HS-5 (cell line): ENCODE measurements at places on chromosomes 12 and 14.

GRCh38 chr14:102056694-102057442 lies 30.0 kb downstream of the HSP90AA1 start:
- DNase-seq, result no peak

DNA sequence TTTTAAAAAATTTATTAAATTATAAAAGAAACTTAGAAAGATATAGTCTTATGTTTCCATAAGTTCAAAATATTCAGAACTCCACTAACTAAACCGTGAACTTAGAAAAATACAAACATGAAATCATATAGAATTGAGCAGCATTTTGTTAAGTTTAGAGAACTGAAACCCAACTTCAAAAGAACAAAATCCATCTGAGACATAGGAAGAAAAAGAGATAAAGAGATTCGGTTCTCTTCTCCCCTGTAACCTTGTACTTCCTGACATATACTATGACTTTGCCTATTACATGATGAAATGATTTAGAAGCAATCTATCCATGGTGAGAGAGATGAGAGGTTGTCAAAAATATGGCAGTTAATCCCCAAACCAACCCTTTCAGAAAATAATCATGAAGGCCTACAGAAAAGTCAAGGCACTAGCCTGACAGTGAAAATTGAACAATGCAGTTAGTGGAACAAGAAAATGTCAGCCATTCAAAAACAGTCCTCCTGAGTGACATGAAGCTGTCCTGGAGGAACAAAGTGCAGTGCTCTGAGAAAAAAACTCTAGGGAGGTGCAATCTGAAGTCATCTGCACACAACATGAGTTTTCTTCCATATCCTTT lies 44.0 kb downstream of the C12orf50 start:
- no peak for DNase-seq

DNA sequence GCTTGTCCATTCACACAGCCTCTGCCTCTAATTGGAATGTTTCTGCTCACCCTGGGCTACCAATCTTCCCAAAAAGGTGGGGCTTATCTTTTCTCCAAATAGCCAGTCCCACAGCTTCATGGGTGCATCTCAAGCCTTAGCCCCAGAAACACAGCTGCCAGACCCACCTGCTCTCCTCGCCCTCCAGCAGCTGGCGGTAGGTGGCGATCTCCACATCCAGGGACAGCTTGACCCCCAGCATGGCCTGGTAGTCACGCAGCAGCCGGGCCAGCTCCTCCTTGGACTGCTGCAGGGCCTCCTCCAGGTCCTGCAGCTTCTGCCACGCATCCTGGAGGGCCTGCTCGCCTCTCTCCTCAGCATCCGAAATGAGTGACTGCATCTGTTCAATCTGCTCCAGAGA lies 11.1 kb downstream of the KRT77 start:
- no peak for DNase-seq

DNA sequence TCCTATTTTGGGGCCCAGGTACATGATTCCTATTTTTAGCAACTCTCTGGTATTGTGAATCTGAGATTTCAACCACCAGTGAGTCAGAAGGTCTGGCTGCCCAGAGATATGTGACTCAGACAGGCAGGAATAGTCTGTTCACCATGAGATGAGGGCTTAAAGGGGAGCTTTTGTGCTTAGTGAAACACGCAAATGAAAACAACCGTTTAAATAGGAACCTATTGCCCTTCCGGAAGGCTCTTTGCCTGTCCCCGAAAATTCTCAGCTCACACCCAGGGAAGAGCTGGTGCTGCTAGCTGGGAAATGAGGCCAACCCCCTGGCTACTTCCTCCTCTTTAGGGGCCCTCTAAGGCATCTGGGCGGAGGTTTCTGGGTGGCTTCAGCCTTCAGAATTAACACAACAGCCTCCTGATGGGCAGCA lies 283.6 kb downstream of the CACNA1C start:
- peak; percentile 83 for DNase-seq

DNA sequence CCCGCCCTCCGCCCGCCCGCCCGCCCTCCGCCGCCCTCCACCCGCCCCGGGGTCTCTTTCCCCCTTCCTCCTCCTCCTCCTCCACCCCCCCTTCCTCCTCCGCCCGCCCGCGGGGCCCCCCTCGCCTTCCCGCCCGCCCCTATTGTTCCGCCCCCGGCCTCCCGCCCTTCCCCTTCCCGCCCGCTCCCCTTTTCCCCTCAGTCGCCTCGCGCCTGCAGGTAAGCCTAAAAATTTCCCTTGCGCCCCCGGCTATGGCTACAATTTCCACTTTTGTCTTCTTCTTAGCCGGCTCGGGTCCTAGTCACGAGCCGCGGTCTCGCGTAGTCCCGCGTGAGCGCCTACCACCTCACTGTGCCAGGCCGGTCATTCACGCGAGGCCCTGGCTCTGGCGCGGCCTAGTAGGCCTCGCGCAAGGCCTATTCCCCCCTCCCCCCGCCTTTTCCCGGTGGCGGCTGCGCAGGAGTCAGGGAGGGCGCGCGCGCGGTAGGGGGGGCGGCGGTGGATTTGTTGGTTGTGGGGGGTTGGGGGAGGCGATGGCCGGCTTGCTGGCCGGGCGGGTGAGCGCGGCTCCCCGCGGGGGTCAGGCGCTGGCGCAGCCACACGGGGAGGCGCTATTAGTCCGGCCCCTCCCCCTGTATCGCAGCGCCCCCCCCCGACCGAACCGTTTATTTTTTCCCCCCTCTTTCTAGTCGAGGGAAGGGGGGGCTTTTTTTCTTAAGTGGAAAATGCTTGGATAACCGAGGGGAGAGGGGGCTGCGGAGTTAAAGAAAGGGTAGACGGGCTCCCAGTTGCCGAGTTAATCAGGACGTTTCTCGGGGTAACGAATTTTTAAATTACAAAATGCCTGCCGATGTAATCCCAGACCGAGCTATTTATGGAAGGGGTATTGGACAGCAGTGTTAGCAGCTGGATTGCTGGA lies 516 bp downstream of the PCBP2 start:
- no peak for DNase-seq

- peak; percentile 16 for DNase-seq
Observed at GRCh38 chr14:87869619-87870583, 123.1 kb downstream of the GALC start.

- DNase-seq, result no peak
Observed at GRCh38 chr14:24315807-24316596, 4.7 kb downstream of the LTB4R start.

DNA sequence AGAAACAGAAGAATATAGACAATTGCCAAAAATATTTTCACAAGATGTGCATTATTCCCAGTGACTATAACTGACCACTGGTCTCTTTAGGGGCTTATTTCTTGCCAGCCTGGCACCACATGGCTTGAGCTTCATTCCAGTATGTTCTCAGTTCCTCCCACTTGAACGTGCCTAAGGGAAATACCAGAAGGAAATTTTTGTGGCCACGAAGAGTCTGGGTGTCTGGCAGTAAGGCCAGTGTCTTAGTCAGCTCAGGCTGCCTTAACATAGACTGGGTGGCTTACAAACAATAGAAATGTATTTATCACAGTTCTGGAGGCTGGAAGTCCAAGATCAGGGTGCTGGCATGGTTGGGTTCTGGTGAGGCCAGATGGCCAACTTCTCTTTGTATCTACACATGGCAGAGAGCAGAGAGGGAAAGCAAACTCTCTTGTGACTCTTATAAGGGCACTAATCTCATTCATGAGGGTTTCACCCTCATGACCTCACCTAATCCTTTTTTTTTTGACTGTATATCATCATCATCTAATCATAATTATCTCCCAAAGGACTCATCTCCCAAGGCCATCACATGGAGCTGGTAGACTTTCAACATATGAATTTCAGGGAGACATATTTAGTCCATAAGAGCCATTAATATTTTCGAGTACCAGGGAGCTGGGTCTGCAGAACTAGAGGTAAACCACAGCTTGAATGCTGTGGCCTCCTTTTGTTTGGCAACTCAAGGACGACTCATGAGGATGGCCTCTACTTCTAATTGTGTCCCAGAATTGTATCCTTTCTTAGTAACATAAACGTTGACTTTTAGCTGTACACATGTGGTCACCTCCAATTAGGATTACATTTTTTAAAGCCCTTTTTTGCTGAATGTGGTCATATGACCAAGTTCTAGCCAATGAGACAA lies 5.1 kb upstream of the SMOC1 start:
- no peak for DNase-seq

DNA sequence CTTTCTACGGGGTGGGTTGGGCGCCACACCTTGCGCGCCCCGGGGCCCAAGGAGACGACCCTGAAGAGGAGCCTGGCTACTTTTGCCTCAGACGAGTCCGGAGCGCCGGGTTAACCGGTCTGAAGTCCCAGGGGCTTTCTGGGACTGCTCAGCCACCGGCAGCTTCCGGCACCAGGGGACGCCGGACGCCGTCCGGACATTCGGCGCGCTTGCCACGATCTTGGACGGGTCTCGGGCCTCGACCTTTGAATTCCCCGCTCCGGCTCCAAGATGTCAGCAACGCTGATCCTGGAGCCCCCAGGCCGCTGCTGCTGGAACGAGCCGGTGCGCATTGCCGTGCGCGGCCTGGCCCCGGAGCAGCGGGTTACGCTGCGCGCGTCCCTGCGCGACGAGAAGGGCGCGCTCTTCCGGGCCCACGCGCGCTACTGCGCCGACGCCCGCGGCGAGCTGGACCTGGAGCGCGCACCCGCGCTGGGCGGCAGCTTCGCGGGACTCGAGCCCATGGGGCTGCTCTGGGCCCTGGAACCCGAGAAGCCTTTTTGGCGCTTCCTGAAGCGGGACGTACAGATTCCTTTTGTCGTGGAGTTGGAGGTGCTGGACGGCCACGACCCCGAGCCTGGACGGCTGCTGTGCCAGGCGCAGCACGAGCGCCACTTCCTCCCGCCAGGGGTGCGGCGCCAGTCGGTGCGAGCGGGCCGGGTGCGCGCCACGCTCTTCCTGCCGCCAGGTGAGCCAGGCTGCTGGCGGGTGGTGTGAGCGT lies at the start of gene ACOT4:
TSS of gene ACOT4 (plus strand) at position 184 of the 760 bp plus-strand sequence. CDS start at position 271, 87 bp downstream.
- DNase-seq, result no peak

DNA sequence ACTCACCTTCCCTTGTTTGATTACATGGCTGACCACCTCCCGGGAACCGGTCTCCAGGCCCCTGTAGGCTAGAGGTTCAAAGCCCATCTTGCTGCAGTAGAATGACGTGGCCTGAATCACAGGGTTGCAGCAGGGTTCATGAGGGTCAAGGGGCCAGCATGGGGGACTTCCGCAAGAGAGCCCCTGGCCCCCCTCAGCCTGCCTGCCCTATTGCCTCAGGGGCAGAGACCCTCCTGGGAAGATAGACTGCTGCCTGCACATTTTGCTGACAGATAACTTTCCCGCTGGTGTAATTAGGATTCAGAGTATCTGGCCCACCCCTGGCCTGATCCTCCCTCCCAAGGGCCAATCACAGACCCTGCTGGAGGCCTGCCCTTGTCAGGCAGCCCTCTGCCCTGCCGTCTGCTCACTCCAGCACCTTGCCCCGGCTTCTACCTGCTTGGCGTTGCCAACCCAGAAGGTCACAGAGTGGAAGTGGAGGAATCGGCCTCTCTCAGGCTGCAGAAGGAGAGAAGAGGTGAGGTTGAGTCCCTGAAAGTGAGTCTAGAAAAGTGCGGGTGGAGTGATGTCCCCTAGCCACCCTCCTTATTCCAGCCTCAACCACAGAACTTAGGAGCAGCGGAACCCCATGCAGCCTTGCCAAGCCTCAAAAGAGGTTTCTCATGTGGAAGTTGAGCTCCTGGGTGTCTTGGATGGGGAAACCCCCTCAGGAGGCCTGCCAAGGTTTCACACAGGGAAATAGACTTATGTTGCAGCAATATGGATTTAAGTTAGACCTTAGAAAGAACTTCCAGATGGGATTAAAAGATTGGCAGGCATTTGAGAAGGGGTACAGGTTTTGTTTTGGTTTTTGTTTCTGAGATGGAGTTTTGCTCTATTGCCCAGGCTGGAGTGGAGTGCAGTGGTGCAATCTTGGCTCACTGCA lies 1.1 kb downstream of the HPD start:
- no peak for DNase-seq

DNA sequence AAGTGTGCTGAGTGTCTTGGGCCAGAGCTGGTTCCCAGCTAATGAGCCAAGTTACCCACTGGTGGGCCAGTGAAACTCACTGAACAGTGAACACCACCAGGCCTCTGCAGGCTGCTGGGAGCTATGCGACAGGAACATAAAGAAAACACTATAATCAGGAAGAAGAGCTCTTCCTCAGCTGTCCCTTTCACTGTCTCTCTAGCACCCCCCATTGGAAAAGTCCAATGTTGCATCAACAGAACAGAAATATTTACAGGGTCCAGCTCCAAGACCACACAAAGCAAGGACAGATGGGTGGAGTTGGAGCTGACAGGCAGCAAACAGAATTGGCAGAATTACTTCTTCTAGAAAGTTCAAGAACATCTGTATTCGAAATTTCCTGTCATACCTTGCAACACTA lies 903.6 kb upstream of the TMEM132C start:
- DNase-seq, result no peak

- DNase-seq, result no peak
Observed at GRCh38 chr14:49497267-49497666, 88.9 kb downstream of the RPS29 start.

DNA sequence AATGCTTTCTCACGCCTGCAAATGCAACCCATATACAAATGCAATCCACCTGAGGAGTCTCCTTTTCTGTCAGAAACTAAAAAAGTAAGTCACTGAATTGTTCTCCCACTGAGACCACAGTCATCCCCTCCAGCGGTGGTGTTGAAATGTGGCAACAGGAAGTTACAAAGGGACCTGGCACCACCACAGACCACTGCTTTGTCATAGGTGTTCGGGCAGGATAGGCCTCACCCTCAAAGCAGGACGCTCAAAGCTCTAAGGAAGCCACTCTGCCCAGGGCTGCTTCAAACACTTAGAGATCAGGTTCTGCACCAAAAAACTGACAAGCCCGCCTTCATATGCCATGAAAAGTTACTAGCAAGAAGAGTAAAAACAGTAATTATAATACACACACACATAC lies 11.3 kb downstream of the PHLDA1 start:
- DNase-seq, result peak; percentile 73

- DNase-seq, result peak; percentile 53
Observed at GRCh38 chr14:59771577-59771976, 99.0 kb downstream of the RTN1 start.

- DNase-seq, result no peak
Observed at GRCh38 chr12:19822476-19822875, 383.2 kb downstream of the AEBP2 start.

- no peak for DNase-seq
Observed at GRCh38 chr12:93243382-93243688, 134.4 kb upstream of the NUDT4 start.

GRCh38 chr12:120534703-120535655 lies 823 bp downstream of the RNF10 start:
- peak; percentile 67 for DNase-seq

- peak; percentile 60 for DNase-seq
Observed at GRCh38 chr14:91947475-91948184, at the start of gene FBLN5. TSS of gene FBLN5 (minus strand) at chr14:91947694. CDS start at chr14:91947229, 465 bp downstream.

GRCh38 chr12:69415471-69416275 lies 54.5 kb upstream of the FRS2 start:
- DNase-seq, result peak; percentile 85

DNA sequence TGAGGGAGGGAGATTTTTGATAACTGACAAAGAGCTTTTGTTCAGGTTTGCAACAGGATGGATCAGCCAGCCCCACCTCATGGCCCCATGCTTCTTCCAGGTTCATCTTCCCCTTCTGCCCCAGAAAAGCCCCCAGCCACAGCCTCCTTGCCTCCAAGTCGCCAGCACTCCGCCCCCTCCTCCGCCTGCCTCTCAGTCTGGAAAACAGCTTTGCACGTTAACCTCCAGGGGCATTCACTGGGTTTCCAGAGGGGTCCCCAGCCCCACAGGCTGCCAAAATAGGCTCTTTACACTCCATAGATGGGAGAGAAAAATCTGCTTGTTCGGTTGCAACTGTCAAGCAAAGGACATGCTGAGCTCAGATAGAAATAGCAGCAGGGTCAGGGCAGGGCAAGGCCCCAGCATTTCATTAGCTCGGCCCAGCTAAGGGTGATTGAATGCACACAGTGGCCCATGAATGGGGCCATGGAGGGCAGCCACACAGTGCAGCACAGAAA lies 253.6 kb downstream of the ZFP36L1 start:
- DNase-seq, result no peak
